ENCODE measurements at places on chromosomes 11 and 22. TPM values are rescaled to one million over a fixed set of nuclear protein-coding genes. Genes with fewer than 3 reads are reported as not detected.
A peak's percentile ranks its signal among the peaks of the same experiment; 100 is the strongest.

DNA sequence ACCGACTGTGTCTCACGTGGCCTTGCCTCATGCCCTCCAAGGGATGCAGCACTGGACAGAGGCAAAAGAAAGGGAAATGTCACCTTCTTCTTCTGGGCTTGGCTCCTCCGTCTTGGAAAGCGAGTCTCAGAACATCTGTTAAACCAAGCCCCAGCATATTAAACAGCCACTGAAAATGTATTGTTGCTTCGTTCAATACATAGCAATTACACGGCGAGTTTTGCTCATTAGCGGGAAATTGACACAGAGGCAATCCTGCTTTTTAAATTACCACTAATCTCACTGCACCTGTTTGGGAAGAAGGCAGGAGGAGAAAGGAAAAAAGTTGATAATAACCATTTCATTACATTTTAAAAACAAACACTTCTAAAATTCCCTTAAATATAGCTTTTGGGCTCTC lies 72.1 kb downstream of the SEZ6L start:
- no peak for DNase-seq

- DNase-seq = no peak
Measured at GRCh38 chr22:32119568-32120235, 39.4 kb downstream of the C22orf42 start.

- no peak for DNase-seq
Measured at GRCh38 chr11:76596652-76597051, 73.9 kb downstream of the LRRC32 start.

MS4A6A gene
- 87.7 TPM for total RNA-seq

DNA sequence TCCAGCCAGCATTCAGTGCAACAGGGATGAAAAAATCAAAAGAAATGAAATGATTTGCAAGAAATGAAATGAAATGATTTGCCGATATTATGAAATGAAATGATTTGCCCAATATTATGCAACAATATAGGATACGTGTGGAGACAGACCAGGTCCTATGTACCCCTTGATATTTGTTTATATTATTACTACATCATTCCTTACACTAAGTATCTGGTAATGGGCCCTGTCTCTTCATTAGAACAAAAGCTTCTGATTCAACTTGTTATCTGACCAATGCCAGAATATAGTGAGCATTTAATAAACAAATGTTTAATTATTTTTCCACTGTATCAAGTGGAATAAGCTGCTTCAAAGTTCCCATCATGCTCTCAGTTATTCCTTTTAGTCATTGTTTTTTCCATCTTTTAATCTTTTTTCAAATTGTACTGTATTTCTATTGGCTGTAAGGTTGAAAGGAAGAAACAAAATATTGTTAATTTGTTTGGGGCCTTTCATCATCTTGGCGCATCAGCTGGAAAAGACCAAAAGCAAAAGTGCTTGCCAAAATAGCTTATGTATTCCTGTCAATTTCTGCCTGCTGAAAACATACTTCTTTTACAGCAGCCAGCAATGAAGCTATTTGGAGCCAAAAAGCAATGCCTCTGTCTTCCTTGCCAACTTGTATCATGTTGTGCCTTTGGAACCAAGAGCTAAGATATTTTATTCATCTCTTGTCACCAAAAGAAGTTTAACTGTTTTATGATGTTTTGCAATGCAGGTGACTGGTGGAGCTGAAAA lies 2314.9 kb downstream of the LRRC4C start:
- DNase-seq = no peak

- DNase-seq = no peak
Measured at GRCh38 chr11:13091804-13092203, 82.7 kb downstream of the RASSF10 start.

KDM4E gene
- total RNA-seq = not detected

GRCh38 chr22:36411589-36412258 lies 24.0 kb upstream of the MYH9 start:
- no peak for DNase-seq

CHRNA10 gene
- total RNA-seq = 0.38 TPM

GRCh38 chr11:18492888-18493287 lies 33.9 kb downstream of the TSG101 start:
- no peak for DNase-seq

SPTBN2 gene
- total RNA-seq = 368 TPM

- DNase-seq = no peak
Measured at GRCh38 chr11:117528097-117528721, 200.6 kb downstream of the CEP164 start.

EXPH5 gene
- 24.9 TPM for total RNA-seq

GRCh38 chr11:31959716-31960115 lies 131.2 kb upstream of the RCN1 start:
- no peak for DNase-seq

DNA sequence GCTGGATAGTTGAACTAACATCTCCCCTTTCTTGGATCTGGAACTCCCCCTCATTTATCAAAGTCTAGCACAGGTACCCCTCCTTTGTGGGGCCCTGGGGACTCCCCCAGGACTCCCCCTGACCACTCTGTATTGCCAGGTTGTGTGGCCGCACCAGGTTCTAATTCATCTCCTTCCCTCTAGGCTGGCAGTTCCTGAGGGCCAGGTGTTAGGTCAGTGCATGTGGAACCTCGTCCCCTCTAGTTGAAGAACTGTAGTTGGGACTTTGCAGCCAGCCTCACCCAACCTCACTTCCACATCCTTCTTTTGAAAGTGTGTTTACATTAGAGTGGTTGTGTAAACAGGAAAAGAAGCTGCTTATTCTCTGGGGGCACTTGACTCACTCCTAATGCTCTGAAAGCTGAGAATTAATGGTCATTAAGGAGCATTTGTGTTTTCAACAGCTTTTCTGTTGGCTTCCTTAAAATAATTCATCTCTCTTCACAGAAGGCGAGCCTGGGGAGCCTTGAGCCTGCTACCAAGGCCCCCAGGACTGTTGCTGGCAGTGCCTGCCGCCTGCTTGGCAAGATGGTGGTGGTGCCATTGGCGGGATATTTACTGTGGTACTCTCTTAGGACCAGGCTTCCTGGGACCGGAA lies 11.8 kb downstream of the UPB1 start:
- no peak for DNase-seq

EIF1AD gene
- total RNA-seq = 43.2 TPM

DNA sequence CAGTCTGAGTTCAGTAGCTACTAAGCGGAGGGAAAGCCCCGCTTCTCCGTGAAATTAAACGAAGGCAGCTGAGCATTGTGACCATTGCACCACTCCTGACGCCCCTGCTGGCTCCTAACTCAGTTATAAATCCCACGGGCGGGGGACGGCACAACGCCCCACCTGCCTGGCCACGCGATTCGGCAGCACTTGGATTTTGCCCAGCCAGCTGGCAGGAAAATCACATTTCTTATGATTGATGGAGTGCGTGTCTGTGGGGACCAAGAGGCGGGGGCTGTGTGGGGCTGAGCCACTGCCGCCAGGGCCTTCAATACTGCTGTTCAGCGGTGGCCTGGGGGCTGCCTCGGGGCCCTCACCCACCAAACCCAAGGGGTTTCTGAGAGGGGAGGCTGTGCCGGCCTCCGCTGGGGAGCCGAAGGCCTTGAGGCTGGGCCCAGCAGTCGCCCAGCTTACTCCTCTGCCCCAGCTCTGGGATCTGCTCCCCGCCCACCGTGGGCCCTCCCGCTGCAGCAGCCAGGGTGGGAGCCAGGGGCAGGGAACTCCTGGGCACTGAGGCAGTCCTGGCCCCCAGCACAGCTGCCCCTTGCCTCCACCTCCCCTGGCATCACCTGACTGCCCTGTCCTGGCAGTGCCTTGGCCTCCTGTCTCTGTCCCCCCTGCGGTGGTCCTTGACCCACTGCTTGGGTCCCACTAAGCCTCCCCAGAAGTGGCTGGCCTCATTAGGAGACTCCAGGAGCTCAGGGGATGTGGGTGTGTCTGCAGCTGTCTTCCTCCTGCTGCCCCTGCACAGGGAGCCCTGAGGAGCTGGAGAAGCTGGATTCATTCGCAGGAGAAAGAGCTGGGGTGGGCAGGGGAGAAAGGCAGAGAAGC lies 30.7 kb downstream of the SHISAL1 start:
- no peak for DNase-seq

- DNase-seq = no peak
Measured at GRCh38 chr22:44159221-44159620, 21.5 kb upstream of the PARVG start.

SYTL2 gene
- total RNA-seq = 9.1 TPM

DNA sequence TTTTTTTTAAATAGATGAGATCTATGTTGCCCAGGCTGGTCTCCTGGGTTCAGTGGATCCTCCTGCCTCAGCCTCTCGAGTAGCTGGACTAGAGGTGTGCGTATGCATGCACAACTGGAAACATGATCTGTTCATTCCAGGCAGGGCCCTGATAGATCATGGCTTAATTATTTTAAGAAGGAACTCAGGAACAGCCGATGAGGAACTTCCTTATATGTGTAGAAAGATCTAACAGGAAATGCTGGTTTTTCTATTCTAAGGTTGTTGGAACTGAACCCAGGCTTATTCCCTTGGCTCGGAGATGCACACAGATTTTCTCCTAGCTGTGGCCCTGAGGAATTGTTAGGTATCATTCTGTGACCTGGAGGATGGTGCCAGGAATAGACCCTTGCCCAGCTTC lies 32.4 kb downstream of the SPECC1L start:
- no peak for DNase-seq

RIMBP3C gene
- total RNA-seq = not detected

SLC22A8 gene
- total RNA-seq = not detected

RAG1 gene
- total RNA-seq = 0.29 TPM

FXYD6 gene
- total RNA-seq = 1.8 TPM

UPK3A gene
- total RNA-seq = not detected

TECTA gene
- not detected for total RNA-seq

INPP5J gene
- total RNA-seq = 0.22 TPM

- DNase-seq = no peak
Measured at GRCh38 chr11:69075421-69076128, 26.8 kb downstream of the TPCN2 start.

- no peak for DNase-seq
Measured at GRCh38 chr11:71322192-71322735, 69.9 kb upstream of the SHANK2 start.

- DNase-seq = no peak
Measured at GRCh38 chr22:50179937-50180726, 5.6 kb upstream of the TRABD start.

INSC gene
- not detected for total RNA-seq

GRCh38 chr22:40967111-40967760 lies 16.1 kb downstream of the RBX1 start:
- no peak for DNase-seq

CRYBB1 gene
- total RNA-seq = not detected

GRCh38 chr22:19432133-19432851 lies at the start of gene MRPL40:
MRPL40 (plus strand) TSS chr22:19432545; CDS start chr22:19432555, 10 bp downstream.
- DNase-seq = peak; percentile 75

- DNase-seq = no peak
Measured at GRCh38 chr11:86440305-86440716, 65.6 kb downstream of the CCDC81 start.

SCGB2A2 gene
- total RNA-seq = not detected

Measured in esophagus squamous epithelium (tissue), 5 donors.